G401 (cell line): ENCODE measurements at places on chromosomes 5 and 9. TPM values are rescaled to one million over a fixed set of nuclear protein-coding genes. Genes with fewer than 3 reads are reported as not detected.

Gene GABBR2
- not detected in 2 replicates for total RNA-seq

Gene IFNB1
- total RNA-seq, result not detected in 2 replicates

Gene SPEF2
- total RNA-seq, result 1.1 and 4.9 TPM in 2 replicates

Gene SH3RF2
- total RNA-seq, result 11.1 and 14.6 TPM in 2 replicates

- DNase-seq, result no peak
These were observed 100.2 kb downstream of the PIK3R1 start for GRCh38 chr5:68315679-68316271.

DNA sequence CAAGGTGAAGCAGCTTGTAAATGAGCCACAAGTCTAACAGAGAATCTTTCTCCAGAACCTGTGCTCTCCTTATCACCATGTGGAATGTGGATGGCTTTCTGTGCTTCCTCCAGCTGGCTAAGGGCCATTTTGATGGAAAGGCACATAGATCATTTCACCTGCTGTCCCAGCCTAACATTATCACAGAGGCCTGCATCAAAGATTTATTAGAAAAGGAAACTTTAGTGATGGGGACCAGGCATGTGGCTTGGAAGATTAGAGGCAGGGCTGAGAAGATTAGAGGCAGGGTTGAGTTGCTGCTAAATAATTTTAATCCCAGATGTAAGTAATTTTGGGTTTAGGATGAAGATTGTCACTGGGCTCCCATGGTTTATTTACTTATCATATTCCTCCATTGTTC is 6.3 kb downstream of the SPEF2 start:
- DNase-seq, result no peak

DNA sequence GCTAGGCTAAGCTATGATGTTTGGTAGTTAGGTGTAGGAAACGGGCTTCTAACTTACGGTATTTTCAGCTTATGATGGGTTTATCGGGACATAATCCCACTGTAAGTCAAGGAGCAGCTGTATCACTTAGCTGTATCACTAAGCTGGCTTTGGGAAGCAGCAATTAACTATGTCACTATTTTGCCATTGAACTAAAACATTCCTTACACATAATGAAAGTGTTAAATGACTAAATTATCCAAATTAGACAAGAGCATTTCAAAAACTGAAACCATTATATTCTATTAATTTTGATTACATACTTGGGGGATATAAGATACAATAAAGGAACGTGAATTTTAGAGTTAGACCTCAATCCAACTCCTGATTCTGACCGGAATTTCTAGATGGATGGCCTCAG is 188.3 kb downstream of the AGTPBP1 start:
- no peak for DNase-seq

- DNase-seq, result no peak
These were observed 22.6 kb downstream of the QRFP start for GRCh38 chr9:130873966-130874365.

DNA sequence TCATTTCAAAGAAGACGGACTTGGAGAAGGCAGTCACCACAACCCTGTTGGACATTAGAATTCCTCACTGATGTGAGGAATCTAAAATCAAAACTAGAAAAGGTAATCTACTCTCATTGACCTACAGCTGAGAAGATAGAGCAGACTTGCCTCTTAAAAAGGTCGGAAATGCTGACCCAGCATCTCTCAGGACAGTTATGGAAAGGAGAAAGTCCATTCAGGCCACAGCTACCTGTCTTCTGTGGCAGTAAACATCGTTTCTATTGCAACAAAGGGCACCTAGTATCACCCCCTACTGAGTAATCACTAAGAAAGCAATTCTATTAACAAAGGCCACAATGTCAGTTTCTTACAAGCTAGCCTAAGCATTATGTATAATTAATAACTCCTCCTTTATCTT is 601.7 kb downstream of the PRELID2 start:
- DNase-seq, result no peak
